Stimulated activated CD4-positive, alpha-beta T cell treated with anti-CD3 and anti-CD28 coated beads, Interleukin-15, amount 100 ng/mL, for 48 hours (primary cell): ENCODE measurements at places on chromosomes 5 and 9.
A peak's percentile ranks its signal among the peaks of the same experiment; 100 is the strongest.

DNA sequence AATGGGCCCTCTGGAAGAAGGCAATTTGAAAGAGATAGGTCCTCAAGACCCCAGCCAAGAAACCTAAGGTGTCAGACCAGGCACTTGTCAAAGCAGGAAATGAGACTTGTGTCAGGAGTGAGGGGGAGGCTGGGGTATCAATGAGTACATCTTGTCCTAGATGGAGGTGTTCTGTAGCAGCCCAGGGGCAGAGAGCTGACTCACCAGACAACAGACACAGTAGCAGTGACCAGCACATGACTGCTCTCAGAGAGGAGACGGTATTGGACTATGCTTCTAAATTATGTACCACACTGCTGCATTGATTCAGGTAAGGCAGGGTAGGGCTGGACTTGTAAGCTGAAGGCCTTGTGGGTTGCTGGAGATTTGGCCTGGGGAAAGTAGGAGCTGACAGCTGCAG lies 551.2 kb upstream of the KLF4 start:
- DNase-seq: no peak

GRCh38 chr5:132303589-132303988 lies 9.4 kb downstream of the SLC22A4 start:
- DNase-seq: no peak

GRCh38 chr9:99016681-99017387 lies 73.1 kb downstream of the COL15A1 start:
- no peak for DNase-seq

DNA sequence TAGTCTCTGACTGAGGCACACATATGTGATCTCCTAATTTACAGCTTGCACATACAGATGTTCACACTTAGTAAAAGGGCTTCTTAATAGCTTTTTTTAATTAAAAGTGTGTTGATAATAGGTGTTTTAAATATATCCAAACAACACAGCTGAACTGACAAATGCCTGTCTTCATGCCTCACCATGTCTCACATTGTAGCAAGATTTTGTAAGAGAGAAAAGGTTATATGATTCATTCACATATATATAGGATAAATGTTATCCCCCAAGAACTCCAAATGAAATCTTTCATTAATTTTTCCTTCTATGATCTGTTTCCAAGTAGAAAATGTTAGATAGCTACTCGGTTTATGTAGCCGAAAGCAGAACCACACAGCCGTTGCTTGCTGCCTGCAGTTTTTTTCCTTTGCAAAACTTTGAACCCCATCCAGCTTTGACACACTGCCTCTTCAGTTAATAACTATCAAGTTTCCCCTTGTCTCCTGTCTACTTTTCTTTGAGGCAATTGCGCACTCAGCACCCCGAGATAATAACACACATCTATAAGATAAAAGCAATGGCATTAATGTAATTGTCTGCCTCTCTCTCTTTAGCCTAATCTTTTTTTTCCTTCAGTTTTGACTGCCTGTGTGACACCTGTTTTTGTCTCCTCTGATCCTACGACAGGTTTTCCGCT lies 299.2 kb downstream of the BNC2 start:
- no peak for DNase-seq

- DNase-seq: no peak
Measured at GRCh38 chr5:12616093-12616492, 711.8 kb upstream of the CTNND2 start.

- DNase-seq: no peak
Measured at GRCh38 chr9:7174884-7175283, 417.1 kb downstream of the KDM4C start.

DNA sequence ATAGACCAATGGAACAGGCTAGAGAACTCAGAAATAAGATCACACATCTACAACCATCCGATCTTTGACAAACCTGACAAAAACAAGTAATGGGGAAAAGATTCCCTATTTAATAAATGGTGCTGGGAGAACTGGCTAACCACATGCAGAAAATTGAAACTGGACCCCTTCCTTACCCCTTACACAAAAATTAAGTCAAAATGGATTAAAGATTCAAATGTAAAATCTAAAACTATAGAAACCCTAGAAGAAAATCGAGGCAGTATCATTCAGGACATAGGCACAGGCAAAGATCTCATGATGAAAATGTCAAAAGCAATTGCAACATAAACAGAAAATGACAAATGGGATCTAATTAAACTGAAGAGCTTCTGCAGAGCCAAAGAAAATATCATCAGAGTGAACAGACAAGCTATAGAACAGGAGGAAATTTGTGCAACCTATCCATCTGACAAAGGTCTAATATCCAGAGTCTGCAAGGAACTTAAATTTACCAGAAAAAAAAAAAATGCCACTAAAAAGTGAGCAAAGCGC lies 43.8 kb downstream of the MRPS27 start:
- DNase-seq: no peak

DNA sequence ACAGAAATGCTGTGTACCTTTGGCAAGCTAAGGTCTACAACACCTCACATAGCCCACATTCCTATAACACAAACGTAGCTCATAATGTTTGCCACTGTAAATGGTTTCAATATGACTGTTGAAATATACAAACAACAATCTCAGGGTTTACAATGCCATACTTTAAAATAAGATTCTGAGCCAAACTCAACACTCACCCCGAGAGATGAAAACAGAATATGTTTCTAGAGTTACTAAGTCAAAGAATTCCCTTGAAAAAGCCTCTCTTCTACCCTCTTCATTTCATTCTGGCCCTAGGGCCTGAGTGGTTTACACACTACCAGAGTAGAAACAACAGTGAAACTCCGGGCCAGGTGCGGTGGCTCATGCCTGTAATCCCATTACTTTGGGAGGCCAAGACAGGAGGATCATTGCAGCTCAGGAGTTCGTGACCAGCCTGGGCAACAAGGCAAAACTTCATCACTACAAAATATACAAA lies 72.6 kb downstream of the MYO10 start:
- DNase-seq: no peak

- peak; percentile 35 for DNase-seq
Measured at GRCh38 chr9:130444565-130445221, at the start of gene ASS1. ASS1 (plus strand) TSS chr9:130444961; CDS start chr9:130452229, 7,268 bp downstream.

- DNase-seq: no peak
Measured at GRCh38 chr5:176629853-176630680, at the start of the genes EIF4E1B and SNCB. EIF4E1B (plus strand) TSS chr5:176630675; CDS start chr5:176642788, 12,113 bp downstream. SNCB (minus strand) TSS chr5:176630534; CDS start chr5:176629654, 880 bp downstream.

DNA sequence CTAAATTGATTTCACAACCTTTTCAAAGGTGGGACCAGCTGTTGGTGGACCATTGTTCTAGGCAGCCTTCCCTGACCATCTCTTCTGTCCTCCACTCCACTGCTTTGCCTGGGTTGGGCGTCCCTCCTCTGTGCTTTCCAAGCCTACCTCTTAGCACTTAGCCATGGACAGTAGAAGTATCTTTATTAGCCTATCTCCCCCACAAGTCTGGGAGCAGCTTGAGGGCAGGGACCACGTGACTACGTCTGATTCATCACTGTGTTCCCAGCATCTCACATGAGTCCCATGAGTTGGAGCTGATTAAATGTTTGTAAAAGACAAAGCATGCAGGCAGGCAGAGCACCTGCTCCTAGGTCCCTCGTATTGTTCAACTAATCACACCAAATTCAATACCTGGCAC lies 20.9 kb downstream of the MORN5 start:
- no peak for DNase-seq

DNA sequence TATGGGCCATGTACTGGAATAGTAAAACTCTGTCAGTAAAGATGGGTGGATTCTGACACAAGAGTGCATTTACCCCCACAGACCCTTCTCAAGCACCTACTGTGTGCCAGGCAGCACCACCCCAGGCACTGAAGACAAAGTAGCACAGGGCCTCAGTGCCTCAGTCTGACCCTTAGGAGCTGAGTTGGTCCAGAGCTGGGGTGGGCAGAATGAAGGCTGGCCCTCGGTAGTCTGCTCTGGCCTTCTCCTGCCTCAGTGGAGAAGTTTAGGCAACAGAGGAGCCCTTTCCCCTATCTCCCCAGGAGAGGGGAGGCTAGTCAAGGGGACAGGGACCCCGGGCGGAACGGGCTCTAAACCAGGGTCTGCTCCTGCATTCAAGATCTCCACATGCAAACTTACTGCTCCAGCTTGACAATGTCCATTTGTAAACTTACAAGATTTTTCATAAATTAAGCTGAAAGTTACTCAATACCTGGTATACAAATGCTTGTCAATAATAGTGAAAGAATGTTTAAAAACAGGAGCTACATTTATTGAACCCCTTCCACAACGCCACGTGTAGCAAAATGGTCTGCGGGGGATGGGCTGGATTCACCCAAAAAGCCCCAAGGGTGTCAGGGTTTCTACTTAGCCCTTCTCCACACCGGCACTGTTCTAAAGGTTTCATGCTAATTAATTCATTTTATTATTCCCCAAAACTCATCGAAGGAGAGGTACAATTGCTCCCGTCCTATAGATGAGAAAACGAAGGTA lies 1.5 kb downstream of the VDAC1 start:
- no peak for DNase-seq

GRCh38 chr5:1751026-1751863 lies 48.4 kb downstream of the MRPL36 start:
- no peak for DNase-seq

DNA sequence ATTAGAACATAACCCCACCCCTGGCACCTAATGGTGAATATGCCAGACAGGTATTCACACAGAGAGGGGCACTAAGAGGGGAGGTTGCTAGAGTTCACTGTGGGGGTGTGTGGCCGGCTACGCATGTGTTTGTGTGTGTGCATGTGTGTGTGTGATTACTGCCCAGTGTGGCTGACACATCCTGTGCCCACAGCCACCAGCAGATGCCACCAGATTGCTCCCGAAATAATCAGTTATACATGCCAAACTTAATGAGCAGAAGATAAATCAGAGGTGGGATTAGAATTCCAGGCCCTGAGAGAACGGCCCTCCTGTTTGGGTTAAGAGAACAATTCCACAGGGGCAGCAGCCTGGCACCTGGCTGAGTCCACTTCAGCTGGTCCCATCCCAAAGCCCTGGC lies 91.8 kb upstream of the TBCA start:
- no peak for DNase-seq

DNA sequence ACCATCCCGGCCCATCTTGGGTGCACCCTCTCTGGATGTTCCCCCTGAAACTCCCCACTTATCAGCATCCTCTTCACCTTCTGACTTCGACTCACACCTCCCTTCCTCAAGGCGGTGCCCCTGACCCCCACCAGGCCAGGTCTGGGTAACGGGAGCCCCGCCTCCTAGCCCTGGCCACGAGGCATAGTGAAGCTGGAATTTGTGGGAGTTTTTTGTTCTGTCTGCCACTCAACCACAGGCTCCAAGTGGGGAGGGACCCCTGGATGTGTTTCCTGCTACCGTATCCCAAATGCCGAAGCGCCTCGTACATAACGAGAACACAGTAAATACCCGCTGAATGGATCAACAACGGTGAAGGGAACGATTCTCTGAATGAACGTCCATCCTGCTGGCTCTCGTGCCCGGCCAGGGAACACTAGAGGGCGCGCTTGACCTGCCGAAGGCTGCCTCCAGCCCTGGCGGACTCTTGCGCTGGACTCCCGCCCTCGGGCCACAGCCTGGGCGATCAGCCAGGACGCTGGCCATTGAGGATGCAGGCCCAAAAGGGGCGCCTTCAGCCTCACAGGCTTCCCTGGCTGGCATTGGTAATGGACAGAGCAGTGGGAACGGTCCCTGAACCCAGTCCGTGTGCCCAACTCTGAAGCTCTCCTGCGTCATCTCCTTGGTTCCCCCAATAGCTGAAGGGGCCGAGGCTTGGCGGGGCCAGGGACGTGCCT lies 47.3 kb upstream of the PHYKPL start:
- peak; percentile 57 for DNase-seq

DNA sequence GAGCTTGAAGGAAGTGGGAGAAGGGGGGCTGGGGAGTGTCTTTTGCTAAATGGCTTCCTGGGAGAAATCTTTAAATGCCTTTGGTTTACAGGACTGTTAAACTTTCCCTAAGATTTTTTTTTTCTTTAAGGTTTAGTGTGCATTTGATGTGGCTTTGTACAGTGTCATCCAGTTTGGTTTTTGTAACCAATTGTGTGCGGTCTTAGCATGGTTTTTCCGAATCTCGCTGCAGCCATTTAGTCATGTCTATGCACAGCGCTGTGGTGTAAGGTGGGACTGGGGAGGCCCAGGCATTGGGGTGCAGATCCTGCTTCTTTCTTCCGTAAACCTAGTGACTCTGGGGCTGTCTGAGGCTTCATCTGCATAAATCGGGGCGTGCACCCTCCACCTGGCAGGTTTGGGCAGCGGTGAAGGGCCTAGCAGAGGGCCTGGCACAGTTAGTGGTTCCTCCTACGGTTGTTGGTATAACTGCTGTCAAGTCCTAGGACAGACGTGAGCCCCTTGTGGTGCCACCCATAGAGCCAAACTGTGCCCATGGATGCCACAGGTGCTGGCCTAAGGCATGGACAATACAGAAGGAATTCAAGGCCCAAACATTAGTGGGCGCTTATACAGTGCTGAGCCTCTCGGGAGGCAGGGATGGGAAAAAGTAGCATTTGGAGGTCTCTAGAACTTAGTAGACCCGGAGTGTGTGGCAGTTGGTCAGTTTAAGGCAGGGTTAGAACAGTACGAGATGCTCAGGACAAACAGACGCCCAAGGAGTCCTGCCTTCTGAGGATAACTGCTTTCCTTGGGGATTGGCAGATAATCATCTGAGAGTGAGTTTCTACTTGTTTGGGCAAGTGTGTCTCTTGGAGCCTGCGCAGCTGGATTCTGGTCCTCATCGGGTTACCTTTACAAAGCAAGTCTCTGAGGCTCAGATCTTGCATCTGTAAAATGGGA lies 1.5 kb downstream of the PRRC2B start:
- DNase-seq: peak; percentile 59

DNA sequence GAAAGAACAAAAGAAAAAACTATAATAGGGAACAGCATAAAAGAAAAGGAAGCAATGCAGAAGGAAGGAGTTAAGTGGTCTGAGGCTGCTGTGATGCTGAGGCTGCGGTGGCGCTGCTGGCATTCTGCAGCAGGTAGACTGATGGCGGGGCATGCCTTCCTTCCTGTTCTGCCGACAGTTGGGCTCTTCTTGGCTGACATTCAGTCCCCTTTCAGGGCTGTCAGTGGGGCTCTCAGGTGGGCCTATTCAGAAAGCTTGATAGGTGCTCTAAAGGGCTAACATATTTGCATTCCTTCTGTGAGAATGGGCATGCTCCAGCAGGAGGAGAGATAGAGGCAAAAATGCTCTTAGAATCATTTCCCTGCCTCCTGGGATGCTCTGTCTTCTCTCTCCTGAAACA lies 5.1 kb upstream of the CLINT1 start:
- DNase-seq: no peak

- DNase-seq: no peak
Measured at GRCh38 chr9:130871395-130872062, 25.1 kb downstream of the QRFP start.

- no peak for DNase-seq
Measured at GRCh38 chr5:172929371-172929838, 29.8 kb upstream of the RPL26L1 start.

- DNase-seq: no peak
Measured at GRCh38 chr5:36174119-36174518, 22.2 kb downstream of the SKP2 start.
